Progenitor cell of endocrine pancreas (in vitro differentiated cells): ENCODE measurements at places on chromosomes 2 and 18.

DNA sequence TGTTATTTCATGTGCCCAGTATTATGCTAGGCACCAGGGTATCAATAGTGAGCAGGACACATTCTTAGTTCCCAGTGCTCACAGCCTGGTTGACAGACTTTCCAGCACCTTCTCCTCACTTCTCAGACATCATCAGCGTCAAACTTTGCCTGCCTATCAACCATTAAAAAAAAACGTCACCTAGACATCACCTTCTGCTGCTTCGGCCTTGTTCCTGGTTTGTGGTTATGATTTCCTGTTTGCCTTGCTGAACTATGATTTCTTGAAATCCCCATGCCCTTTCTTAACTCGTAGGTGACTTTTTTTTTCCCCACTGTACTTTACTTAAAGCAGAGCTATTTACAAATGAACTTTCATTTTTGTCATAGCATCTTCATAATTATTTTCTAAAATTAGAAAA, 60.4 kb upstream of the NABP1 start:
- no peak for DNase-seq

DNA sequence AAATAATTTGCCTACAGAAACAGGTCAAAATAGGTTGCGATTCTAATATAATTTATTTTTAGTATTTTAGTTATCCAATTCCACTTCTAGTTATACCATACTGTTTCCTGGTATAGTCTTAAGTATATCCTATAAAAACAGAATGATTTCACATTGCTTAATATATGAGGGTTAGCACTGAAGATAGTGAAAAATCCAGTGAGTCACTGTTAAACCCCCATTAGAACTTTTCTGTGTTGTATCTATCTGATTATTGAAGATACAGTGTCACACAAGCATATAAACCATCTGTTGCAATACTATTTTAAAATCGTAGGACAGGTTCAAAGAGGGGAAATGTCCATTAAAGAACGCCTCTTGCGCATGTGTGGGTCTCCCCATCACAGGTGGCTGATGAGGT, 110.0 kb downstream of the FEZ2 start:
- DNase-seq, result no peak

DNA sequence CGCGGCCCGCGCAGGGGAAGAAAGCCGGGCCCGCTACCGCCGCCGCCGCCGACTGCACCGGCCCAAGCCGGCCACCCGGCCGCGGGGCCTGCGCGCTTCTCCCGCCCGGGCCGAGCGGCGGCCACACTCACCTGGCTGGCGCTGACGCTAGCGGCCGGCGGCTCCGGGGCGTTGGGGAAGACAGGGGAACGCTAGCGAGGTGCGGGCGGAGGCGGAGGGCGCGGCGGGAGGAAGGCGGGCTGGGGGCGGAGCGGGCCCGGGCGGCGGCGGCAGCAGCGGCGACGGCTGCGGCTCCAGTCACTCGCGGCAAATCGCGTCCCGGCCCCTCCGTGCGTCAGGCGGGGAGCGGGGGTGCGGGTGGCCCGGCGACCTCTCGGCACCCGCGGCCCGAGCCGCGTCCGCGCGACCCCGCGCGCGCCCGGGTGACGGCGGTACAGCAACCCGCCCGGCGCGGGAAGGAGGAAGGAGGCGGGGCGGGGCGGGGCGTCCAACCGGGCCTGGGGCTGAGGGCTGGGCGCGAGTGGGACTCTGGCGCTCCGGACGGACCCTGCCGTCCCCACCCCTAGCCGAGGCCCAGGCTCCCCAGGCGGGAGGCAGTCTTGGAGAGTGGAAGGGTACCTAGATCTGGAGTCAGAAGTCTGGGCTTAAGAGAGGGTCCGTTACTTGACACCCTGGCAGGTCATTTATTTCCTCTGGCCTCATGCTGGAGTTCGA, at the start of gene SESTD1:
Gene SESTD1, minus strand, starts transcription at position 465 of the 714 bp plus-strand sequence. CDS start 72,991 bp downstream, outside the sequence.
- DNase-seq, result peak; percentile 69

GRCh38 chr2:191003405-191004309, 10.3 kb downstream of the STAT1 start:
- DNase-seq, result no peak

- DNase-seq, result no peak
Measured at GRCh38 chr2:48278590-48278989, 251.4 kb upstream of the STON1 start.

- DNase-seq, result no peak
Measured at GRCh38 chr2:232574674-232575403, 24.4 kb downstream of the EIF4E2 start.

GRCh38 chr2:204655101-204655500, 109.8 kb downstream of the PARD3B start:
- no peak for DNase-seq

DNA sequence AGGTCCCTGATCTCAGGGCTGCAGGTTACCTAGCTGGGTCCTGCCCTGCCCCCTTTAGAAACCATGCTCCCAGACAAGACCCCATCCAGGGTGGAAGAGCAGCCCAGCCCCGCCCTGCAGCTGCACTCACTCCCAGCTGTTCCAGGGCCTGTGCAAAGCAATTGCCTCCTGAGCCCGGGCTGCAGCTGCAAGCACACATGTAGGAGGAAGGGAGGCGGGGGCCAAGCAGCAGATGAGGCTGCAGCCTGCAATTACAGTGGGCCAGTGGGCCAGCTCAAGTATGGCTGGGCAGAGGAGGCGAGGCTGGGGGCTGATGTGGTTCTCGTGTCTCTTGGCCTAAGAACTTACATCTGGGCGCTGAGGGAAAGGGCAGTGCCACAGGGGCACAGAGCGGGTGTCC, 65.4 kb upstream of the TUBA3E start:
- no peak for DNase-seq

DNA sequence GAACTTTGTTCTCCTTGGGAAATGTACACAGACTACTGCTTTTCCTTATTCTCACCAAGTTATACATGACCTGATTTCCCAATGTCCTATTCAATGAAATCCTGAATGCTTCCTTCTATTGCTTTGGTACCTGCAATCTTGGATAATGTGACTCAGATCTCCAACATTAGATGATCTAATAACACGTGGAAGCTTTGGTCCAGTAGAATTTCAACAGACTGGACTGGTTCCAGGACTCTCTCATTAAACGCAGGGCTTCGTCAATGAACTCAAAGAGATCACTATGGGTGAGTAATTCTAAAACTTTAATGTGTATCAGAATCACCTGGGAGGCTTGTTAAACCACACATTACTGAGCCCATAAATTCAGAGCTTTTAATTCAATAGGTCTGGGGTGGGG, 413.6 kb upstream of the KCNH7 start:
- DNase-seq, result no peak

DNA sequence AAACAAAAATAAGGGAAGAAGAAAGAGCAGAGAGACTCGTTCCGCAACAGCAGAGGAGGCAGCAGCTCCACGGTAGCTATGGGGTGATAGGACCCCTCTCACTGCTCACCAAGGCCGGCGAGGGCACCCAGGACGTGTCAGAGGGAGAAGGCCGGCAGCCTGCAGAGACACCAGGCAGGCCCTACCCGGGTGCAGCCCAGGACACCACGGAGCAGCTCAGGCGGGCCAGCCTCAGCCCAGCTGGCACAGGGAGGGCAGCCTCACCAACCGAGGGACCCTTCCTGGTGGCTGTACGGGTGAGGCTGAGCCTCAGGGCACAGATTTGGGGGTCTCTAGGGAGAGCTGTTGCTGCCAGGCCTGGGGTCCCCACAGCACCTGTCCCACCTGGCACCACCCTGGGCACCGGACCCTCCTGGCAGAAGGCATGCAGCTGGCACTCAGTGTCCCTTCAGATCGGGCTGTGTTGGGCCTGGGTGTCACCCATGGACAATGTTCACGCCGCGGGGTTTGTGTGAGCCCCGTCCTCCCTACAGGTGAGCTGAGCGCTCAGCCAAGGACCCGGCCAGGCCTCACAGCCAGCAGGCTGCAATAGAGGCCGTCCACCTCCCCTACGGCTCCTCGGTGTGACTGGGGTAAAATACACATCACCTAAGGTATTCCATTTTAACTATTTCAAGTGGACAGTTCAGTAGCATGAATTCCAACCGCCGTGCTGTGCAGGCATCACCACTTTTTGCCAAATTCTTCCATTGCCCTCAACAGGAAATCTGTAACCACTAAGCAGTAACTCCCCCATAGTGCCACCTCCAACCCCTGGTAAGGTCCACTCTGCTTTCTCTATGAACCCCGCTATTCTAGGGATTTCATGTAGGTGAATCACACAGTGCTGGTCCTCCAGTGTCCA, 21.6 kb downstream of the KCNG2 start:
- no peak for DNase-seq

DNA sequence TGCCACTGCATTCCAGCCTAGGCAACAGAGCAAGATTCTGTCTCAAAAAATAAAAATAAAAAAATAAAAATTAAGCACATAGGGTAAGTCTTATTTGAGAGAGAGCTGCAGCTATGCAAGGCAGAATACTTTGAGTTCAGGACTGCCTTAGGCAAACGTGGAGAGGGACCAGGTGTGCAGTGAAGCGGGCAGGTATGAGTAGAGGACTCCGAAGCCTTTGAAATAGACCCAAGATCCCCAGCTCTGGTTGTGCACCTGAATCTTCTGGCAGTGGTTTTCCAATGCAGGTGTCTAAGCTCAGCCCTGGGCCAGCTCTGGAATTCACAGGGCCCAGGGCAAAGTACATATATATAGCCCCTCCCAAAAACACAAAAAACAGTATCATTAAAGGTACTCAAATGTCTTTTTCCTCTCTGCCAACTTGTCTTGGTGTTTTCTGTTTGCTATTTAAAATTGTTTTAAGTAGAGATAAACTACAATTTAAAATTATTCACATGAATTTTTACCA, 21.2 kb downstream of the TGIF1 start:
- no peak for DNase-seq

DNA sequence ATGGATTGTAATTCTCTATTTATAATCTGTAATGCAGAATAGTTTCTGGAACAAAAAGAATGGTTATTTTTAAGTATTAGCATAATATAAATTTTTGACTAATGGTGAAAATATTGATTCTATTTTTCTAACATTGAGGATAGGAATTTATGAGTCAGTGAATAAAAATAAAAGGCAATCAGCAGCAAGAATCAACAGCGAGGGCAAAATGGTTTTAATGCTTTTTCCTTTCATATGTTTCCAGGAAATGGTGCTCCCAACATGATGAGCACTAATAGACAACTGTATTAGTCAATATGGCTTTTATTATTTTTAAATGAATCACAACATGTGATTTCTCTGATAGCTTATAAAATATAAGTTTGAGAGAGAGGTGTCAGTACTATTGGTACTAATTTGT, 90.7 kb upstream of the TFPI start:
- no peak for DNase-seq

GRCh38 chr18:59966913-59967312, 67.1 kb downstream of the PMAIP1 start:
- no peak for DNase-seq

- no peak for DNase-seq
Measured at GRCh38 chr2:183868707-183869106, 729.6 kb upstream of the ZNF804A start.

GRCh38 chr2:135951041-135951583, 34.3 kb downstream of the DARS1 start:
- DNase-seq, result no peak

DNA sequence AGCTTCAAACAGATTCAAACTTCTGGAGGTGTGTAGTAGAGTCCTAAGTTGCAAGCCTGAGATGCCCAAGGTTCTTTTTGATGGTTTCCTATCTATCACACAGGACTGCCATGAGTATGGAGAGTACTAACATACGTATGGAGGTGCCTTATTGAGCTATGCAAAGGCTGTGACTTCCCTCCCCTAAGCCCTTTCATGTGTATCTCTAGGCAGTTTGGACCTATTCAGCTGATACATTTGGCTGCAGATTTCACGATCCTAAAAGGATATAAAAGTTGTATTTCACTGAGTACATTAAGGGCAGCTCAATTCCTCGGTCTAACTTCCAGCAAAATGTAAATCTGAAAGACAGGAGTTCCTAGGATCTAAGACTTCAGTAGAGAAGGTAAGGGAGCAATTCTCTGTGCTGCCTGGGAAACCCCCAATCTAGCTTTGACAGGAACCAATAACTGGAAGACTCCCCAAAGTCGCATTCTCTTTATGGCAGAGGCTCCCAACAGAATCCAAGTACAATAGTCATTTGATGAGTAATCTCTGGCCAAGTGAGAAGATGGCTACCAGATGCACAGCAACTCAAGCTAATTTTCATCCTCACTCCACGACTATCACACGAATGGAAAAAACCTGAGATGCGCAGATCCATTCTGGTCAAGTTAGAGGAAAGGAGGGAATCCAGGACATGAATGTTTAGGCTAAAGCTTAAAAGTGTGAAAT, 83.8 kb downstream of the ATL2 start:
- no peak for DNase-seq

- DNase-seq, result no peak
Measured at GRCh38 chr2:100577777-100578176, 15.0 kb downstream of the PDCL3 start.

GRCh38 chr2:172551271-172551670, 4.6 kb upstream of the PDK1 start:
- no peak for DNase-seq

DNA sequence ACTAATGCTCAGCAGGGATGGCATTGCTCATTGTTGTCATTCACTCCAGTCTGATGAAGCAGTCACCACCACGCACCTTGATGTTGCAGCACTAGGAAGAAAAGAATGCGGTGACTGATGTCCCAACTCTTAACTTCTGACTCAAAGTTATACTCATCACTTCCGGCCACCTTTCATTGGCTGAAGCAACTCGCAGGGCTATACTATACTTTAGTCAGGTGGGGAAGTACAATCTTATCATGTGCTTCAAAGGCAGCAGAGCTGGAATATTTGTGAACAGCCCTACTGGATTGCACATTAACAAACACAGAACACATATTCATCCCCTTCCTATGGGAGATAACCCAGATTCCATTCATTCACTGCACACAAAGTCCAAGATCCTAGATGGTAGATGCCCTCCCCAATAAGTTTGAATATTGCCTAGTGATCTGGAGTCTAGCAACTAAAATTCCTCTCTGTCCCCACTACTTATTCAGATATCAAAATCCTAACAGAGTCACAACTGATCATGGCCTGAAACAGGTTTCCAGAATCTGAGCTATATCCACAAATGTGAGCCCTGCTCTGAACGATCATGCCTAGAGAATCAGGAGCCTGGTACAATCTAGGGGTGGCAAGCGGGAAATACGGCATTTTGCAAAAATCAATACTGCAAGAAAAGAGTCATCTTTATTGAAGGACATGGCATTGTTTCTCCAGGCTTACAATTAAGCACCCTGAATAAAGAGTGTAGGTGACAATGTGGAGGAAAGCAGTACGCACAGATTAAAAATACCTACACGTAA, 3.4 kb upstream of the SPATS2L start:
- DNase-seq, result no peak

GRCh38 chr2:11343650-11344341, 640 bp downstream of the ROCK2 start:
- DNase-seq, result peak; percentile 57

DNA sequence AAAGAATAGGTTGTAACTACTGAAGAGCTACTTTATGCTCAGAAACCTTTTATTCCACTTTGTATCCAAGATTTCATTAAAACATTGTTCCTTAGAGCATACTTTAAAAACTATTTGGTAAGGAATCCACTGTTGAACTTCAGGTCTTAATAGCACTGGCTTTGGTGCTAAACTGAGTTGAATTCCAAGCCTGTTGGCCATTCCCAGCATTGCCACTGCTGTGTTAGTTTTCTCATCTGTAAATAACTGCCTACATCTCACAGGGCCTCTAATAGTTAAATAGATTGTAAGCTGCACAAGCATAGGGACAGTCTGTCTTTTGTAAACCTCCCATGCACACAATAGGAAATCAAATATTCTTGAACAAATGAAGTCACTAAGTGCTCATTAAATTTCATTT, 86.6 kb downstream of the ORC4 start:
- no peak for DNase-seq
